ENCODE measurements at places on chromosomes 6 and 20. TPM values are rescaled to one million over a fixed set of nuclear protein-coding genes. Genes with fewer than 3 reads are reported as not detected.

MCCD1 gene
- total RNA-seq: not detected

CTAGE9 gene
- not detected for total RNA-seq

OPRM1 gene
- not detected for total RNA-seq

PDYN gene
- total RNA-seq: not detected

SLC22A16 gene
- not detected for total RNA-seq

ZCCHC3 gene
- 9.7 TPM for total RNA-seq

CST7 gene
- not detected for total RNA-seq

TMEM200A gene
- 0.79 TPM for total RNA-seq

SULF2 gene
- total RNA-seq: 25.3 TPM

WFDC12 gene
- not detected for total RNA-seq

RIN2 gene
- total RNA-seq: 45.8 TPM

COL21A1 gene
- total RNA-seq: 18.6 TPM

TFAP2D gene
- total RNA-seq: not detected

HCRTR2 gene
- total RNA-seq: not detected

RIPPLY2 gene
- not detected for total RNA-seq

SLPI gene
- 854 TPM for total RNA-seq

FAM217A gene
- total RNA-seq: not detected

HLA-DQB1 gene
- total RNA-seq: not detected

GCNT2 gene
- total RNA-seq: 10.3 TPM

CLDN20 gene
- not detected for total RNA-seq

GJA1 gene
- 127 TPM for total RNA-seq
